ENCODE measurements at places on chromosomes 5 and 9.

DNA sequence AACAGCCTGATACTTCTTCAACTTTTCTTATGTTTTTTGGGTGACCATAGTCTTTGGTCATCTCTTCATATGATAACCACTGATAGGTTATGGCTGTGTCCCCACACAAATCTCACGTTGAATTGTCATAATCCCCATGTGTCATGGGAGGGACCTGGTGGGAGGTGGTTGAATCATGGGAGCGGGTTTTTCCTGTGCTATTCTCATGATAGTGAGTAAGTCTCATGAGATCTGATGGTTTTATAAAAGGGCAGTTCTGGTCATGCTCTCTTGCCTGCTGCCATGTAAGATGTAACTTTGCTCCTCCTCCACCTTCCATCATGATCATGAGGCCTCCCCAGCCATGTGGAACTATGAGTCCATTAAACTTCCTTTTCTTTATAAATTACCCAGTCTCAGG, 8.7 kb downstream of the RHOBTB3 start:
- no peak for DNase-seq

DNA sequence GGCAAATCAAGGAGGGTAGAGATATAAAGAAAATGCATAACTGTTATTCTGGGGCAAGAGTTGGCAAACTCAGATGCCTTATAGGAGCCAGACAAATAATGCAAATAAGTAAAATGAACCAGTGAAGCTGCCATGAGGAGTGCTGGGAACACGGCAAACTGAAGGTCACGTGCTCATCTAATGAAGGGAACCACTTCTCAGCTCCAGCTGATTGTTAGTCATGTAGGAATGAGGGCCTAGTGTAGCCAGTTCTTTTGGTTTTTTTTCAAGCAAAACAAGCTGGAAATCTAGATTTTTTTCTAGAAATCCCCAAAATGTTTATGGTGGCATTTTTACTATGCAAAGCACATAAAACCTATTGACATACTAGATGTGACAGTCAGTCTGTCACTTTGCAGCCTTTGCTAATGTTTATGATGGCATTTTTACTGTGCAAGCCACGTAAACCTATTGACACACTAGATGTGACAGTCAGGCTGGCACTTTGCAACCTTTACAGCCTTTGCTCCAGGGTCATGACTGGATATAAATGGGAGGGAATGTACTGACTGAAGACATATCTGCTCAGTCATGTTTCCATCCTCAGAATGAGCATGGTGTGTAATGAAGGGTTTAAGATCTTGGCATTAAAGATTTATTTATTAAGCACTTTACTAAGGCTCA, 39.4 kb downstream of the RUSC2 start:
- no peak for DNase-seq

- DNase-seq = no peak
These were observed 23.9 kb upstream of the CDKN2AIPNL start for GRCh38 chr5:134435560-134435959.

DNA sequence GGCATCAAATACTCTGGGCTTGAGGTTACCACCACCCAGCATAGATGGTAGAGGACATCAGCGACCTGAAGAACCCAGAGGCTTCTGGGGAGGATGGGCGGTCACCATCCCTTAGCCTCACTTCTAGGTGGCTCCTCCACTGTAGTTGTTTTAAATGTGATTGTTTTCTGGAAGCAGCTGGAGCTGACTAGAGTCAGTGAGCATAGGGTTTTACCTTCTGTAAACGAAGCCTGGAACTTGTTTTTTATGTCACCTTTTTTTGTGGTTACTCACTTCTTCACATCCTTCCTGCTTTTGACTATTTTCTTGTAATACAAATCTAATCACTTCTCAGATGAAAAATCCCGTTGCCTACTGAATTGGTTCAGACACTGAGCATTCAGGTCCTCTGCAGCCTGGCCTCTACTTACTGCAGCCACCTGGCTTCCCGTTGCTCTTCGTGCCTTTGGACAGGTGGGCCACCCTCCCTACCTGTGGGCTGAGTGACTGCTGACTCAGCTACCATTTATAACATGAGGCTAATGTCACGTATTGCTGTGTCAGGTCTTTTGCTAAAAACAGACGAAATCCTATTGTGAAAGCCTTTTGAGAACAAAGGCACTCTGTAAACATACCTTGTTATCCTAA, 167.8 kb downstream of the MAN2A1 start:
- DNase-seq = no peak

GRCh38 chr5:14816999-14817761, 54.4 kb downstream of the ANKH start:
- DNase-seq = no peak

GRCh38 chr9:96423322-96423984, 5.3 kb upstream of the ZNF367 start:
- DNase-seq = no peak

Data from cortex of kidney (tissue), 1 donor.